GM12892 (cell line): ENCODE measurements at places on chromosomes 4 and X.

DNA sequence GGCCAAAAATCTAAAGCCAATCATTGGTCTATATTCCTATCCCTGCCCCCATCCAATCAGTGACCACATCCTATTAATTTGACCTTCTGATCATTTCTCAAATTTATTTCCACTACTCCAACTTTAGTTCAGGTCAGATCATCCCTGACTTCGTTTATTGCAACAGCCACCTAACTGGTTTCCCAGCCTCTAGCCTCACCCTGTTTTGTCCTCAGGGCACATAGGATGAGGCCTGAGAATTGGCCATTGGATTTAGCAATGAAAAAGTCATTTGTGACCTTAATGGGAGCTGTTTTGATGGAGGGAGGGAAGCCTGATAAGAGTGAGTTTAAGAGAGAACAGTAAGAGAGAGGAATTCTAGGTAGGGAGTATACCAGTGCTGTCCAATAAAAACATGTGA lies 155.0 kb downstream of the AMMECR1 start:
- DNase-seq: no peak

DNA sequence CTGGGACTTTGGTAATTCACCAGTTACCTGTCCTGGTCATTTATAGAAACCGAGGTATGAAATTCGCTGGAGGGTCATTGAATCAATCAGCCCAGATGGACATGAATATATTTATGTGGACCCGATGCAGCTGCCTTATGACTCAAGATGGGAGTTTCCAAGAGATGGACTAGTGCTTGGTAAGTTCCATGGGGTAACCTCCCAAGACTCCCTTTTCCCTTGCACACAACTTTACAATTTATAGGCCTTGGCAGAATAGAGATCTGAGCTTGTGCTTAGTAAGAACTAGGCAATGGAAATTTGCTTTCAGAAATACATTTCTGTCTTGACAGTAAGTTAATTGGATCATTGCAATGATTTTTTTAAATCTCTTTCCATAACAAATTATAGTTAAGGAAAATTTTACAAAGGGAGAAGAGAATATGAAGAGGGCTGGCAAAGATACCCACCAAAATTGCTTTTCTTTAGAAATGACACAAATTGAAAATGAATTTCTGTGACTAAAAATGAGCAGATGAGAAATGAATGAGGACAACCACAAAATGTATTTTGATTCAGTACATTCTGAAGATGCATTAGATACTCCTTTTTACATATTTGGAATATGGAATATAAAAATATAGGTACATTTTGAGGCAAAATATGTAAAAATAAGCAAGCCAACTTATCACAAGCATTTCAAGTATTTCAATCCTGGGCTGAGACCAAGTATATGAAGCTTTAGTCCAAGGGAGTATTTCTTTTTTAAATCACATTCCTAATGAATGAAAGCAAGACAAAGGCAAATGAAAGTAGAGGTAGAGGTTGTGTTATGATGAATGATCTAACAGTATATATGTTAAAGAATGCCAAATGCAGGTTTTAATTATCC lies 45.9 kb downstream of the PDGFRA start:
- DNase-seq: no peak

DNA sequence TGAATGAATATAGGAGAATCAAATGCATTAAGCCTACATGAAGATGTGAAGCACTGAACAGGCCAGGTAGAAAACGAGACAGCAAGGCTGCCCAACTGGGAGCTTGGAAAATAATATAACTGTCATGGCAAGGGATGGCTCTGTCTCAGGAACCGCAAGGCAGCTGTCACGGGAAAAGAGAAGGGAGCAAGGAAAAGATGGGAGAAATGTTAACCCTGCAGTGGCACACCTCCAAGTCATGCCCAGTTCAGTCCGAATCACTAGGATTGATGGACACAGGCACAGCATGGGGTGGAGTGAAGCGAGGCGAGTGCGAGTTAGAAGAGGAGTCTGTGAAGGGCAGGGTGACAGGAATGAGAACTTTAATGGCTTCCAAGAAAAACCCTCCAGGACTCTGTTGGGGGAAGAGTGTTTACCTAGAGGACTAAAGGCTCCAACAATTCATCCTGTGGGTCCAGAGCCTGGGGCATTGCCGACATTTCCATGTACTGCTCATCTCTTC lies 144.1 kb upstream of the ETNPPL start:
- DNase-seq: no peak

- no peak for DNase-seq
These were observed 199.0 kb downstream of the BANK1 start for GRCh38 chr4:101989551-101989950.

DNA sequence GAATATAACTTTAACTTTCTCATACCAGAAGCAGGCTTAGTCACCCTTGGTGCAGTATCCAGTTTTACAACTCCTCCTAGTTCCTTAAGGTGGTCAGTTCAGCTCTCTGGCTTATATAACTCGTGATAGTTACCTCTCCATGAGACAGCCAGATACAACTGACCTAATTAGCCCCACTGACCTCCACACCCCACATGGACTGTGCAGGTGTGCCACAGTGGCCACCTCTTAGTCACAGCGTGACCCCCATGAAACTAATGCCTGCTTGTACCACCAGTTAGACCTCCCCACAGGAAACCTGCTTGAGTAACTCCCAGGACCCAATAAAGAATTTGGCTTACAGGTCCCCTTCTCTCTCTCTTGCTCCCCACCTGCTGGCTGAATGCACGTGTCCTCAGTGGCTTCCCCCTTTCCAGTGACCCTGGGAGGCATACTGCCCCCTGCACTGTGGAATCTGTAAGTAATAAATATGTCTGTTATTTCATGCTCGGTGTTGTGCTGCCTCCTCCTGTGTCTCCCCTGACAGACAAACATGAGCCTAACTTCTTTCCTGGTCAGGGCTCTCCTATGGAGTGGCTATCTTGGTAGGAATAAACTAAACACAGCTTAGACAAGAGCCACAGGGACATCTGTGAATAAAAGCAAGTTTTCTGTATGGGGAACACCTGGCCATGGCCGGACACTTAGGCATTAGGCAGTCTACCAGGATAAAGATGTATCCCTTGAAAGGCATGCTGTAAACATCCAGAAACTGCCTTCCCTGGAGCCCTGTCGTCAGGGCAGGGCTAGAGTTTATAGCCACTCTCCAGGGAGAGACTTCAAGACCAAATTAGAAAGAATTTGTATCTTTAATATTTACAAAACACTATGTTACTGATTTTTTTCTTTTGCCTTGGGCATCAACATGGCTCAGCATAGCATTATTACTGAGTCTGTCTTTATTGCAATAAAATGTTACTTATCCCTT lies 209.7 kb upstream of the BOD1L1 start:
- no peak for DNase-seq

DNA sequence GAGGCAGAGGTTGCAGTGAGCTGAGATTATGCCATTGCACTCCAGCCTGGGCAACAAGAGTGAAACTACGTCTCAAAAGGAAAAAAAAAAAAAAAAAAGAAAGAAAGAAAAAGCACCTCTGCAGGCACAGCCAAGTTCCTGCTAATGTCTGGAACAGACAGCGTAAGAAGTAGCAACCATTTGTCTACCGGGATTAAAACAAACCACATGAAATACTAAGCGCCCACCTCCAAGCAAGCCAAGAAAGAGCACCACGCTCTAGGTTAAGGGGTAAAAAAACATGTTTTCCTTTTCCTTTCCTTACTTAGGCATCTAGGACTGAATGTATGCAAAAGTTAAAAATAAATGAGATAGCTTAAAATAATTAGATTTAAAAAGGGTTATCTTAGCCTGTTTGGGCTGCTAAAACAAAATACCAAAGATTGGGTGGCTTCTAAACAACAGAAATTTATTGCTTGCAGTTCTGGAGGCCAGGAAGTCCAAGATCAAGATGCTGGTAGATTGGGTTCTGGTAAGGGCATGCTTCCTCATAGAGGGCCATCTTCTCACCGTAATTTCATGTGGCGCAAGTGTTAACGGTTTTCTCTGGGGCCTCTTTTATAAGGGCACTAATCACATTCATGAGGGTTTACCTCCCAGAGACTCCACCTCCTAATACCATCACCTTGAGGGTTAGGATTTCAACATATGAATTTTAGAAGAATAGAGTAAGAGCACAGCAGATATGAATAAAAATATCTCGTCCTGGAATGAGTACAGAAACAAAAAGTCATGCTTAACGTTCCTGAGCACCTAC lies 12.3 kb downstream of the GPC4 start:
- no peak for DNase-seq

GRCh38 chr4:76856243-76857073 lies 41.5 kb downstream of the SOWAHB start:
- DNase-seq: no peak

- no peak for DNase-seq
These were observed 57.5 kb upstream of the SORCS2 start for GRCh38 chr4:7134737-7135388.

DNA sequence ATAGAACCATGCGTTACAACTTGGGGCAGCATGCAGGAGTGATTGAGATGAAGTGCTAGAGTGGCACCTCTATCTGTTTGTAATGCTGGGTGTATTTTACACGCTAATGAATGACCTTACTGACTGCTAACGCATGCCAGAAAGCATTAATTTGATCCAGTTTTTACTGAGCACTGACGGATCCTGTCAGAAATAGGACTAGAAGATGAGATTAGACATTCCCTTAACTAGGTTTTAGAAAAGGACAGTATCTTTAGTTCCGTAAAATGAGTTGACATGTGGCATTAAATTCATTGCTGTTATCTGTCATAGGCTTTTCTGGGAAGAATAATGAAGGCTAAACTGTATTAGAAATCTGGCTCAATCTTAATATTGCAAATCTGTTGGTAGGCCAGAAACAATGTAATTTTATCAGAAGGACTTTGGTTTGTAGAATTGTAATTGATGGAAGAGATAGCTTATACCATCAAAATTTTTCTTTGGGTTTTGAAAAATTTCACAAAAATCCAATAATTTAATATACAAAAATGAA lies 140.4 kb upstream of the WDFY3 start:
- no peak for DNase-seq

DNA sequence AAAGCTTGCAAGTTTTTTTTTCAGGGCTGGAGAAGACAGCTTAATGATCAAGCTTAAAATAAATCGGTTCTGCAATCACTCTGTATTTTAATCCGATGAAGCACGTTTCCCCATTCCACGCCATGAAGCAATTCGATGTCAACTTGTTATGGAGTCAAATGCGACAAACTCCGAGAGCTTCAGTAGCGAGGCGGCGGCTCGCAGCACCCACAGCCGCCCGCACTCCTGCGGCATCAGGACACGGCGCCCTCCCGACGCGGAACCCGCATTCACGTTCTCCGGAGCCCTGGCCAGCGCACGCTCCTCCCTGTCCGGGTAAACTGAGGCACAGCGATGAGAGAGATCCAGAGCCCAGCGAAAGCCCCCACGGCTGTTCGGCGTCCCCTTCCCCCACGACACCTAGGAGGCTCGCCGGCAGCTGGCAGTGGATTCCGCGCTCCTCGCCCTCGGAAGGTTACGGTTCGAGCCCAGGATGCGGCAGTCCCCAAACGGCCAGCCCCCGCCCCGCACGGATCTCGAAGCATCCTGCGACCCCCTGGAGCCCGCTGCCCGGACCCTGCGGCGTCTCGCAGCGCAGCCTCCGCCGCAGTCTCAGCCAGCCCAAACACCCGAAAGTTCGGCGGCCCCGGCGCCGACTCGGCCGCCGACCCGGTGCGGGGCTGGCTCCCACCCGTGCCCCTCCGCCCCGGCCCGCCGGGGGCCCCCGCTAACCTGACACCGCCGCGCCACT lies 507 bp downstream of the MFAP3L start:
- DNase-seq: no peak

- no peak for DNase-seq
These were observed 162.8 kb downstream of the WDFY3 start for GRCh38 chr4:84803720-84804119.

DNA sequence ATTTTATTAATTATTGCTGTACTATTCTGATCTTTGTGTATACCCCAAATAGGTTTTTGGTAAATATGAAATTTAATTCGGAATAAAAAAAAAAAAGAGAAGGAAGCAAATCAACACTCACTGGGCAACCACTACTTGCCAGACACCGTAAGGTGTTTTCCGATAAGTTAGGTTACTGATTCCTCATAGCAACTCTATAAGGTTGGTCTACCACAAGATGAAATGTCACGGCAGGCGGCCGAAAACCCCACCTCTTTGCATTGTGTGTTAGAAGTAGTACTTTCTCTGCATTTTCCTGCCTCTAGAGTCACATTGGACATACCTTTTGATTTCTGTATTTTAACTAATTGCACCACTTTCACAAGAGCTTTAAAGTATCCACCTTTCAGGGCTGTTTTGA lies 44.5 kb upstream of the RASGEF1B start:
- no peak for DNase-seq
